Activated T-cell treated with anti-CD3 and anti-CD28 coated beads for 48 hours (primary cell): ENCODE measurements at places on chromosomes 2 and 18.

- DNase-seq, result no peak
Measured at GRCh38 chr18:62741118-62741566, 25.8 kb downstream of the PHLPP1 start.

DNA sequence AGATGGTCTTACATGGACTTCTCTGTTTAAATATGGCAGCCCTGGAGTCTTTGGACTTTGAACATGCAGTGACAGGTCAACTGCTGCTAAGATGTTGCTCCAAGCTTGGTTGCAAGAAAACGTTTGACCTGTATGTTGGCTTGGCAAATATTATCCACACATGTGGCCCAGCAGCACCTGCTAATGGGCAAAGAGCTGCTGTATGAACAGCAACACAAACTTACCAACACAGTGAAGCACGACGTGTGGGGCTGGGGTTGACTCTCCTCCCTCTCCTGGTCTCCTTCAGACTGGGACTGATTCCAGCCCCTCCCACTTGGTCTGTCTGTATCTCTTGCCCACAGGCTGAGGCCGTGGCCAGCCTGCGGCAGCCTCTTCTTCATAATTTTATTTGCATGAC is 3.8 kb downstream of the KCNE4 start:
- no peak for DNase-seq

DNA sequence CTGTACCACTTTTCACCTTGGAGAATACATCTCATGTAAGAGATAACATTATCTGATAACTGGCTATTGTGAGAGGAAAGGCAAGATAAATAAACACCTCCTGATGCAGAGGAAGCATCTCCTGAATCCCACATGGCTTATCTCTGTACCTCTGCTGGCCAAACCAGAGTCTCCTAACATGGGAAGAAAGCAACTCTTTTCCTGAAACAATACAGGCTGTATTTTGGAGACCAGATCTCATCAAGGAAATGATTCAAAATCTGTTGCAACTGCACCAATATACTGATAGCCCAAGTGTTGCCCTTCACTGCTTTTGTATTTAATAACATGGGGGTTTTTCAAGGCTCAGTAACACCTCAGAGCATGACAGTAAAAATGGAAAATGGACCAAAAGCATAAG is 106.9 kb downstream of the MREG start:
- DNase-seq, result no peak

- DNase-seq, result no peak
Measured at GRCh38 chr2:128941751-128942150, 623.1 kb upstream of the HS6ST1 start.

GRCh38 chr2:29920130-29920577 is 1.2 kb downstream of the ALK start:
- peak; percentile 52 for DNase-seq

DNA sequence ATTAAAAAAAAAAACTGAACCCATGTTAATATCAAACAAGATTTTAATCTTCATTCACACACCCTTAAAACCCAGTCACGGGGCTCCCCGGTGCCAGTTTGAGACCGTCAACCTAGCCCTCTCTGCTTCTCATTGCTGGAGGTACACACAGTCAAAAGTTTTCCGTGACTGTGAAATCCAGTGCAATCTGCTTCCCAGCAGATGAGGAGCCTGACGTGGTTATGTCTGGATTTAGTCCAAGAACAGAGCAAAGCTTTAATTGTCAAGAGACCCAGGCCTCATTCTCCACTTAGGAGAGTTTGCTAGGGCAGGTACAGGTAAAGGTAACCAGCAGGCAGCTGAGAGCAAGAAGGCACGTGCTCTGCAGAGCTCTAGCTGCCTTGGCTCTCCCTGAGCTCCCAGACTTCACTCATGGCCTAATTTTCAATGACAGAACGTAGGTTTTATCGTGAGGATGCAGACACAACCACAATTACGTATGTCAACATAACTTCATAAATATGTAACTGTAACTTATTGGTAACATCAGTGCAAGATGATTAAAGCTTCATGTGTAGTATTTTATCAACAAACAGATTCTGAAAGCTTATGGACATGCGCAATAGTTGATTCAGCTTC is 56.3 kb downstream of the SLC16A14 start:
- no peak for DNase-seq

DNA sequence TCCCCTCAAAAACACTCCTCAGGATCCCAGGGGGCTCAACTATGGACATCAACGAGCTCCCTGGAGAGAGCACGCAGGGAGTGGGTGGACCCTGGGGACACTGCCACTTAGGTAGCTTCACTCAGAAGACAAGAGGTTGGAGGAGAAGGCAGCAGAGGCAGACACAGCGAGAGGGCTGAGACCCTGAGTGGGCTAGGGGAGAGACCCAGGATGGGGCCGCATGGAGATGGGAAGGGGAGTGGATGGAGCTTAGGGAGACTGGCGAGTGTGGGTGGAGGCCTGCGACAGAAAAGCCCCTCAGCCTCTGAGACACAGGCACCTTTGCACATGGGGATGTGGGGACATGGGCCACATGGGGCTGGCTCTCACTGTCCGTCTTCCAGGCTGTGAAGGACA is 70.9 kb downstream of the ASB1 start:
- no peak for DNase-seq

GRCh38 chr2:2901384-2902345 is 476.0 kb downstream of the EIPR1 start:
- DNase-seq, result no peak

GRCh38 chr2:165567273-165567672 is 97.8 kb downstream of the CSRNP3 start:
- DNase-seq, result no peak

GRCh38 chr18:63570721-63571120 is 16.4 kb upstream of the SERPINB13 start:
- no peak for DNase-seq

DNA sequence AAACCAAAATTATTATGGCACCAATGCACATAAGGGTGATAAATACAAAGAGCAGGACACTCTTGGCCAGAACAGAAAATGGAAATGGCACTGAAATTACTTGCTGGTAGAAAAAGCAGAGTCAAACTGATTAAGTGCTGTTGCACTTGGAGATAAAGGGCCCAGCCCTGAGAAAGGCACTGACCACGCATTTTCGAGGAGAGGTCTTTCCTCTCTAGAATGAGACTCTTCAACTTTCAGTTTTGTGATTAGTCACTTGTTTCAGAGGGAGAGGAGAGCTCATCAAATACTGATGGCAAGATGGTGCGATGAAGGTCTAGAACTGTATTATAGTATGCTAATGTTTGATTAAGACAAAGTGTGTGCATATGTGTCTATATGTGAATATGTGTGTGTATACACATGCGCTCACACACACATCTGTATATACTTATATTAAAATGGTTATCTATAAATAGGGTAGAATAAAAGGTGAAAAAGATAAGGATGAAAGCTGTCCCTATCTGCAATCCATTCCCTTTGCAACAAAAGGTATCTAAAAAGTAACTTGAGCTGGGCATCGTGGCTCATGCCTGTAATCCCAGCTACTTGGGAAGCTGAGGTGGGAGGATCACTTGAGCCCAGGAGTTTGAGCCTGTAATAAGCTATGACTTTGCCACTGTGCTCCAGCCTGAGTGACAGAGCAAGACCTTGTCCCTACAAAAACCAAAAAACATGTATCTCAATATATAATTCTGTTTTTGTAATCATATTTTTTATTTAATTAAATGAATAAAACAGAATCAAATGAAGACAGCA is 48.8 kb upstream of the ZDBF2 start:
- no peak for DNase-seq

DNA sequence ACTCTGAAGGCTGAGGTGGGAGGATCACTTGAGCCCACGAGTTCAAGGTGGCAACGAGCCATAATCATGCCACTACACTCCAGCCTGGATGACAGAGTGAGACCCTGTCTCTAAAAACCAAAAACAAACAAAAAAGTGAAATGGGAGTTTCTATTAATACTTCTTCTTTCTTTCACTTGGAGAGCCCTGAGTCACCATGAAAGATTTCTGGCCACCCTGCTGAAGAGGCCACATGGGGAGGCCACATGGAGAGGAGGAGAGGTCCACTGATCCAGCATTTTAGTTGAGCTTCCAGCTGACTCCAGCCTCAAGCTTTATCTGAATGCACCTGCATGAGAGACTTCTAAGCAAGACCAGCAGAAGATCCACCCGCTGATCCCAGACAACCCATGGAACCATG is 74.2 kb upstream of the LAPTM4A start:
- no peak for DNase-seq

DNA sequence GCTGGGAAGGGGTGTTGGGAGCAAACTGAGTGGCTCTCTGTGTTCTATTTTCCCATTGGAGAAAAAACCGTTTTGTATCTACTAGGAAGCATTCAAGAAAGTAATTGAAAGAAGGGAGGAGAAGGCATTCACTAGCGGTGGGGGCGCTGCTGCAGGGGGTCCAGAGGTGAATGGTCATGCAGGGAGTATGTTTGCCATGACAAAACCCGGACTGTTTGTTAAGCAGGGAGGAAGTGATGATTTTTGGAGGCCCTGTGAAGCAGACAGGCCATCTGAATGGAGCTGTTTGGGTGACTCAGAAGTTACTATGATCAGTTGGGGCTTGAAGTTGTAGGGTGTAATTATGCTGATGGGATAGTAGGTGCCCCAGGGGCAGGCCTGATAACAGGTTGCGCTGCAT is 7.0 kb downstream of the TAF4B start:
- DNase-seq, result no peak

GRCh38 chr18:8783994-8784530 is 78.7 kb downstream of the MTCL1 start:
- DNase-seq, result no peak

GRCh38 chr2:30336978-30337841 is 105.9 kb downstream of the LBH start:
- peak; percentile 54 for DNase-seq

DNA sequence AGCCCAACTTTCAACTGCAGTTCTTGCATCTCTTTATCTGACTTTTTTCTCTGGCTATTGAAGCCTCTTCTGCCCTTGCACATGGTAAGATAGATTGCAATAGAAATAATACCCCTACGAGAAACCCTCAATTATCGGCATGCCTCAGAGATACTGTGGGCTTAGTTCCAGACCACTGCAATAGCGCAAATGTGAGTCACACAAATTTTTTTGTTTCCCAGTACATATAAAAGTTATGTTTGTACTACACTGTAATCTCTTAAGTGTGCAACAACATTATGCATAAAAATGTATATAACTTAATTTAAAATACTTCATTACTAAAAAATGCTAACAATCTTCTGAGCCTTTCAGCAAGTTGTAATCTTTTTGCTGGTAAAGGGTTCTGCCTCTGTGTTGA is 124.7 kb downstream of the PDE1A start:
- no peak for DNase-seq

- no peak for DNase-seq
Measured at GRCh38 chr2:152154462-152154861, 21.1 kb downstream of the STAM2 start.
